ENCODE measurements at places on chromosomes 3 and 15.

DNA sequence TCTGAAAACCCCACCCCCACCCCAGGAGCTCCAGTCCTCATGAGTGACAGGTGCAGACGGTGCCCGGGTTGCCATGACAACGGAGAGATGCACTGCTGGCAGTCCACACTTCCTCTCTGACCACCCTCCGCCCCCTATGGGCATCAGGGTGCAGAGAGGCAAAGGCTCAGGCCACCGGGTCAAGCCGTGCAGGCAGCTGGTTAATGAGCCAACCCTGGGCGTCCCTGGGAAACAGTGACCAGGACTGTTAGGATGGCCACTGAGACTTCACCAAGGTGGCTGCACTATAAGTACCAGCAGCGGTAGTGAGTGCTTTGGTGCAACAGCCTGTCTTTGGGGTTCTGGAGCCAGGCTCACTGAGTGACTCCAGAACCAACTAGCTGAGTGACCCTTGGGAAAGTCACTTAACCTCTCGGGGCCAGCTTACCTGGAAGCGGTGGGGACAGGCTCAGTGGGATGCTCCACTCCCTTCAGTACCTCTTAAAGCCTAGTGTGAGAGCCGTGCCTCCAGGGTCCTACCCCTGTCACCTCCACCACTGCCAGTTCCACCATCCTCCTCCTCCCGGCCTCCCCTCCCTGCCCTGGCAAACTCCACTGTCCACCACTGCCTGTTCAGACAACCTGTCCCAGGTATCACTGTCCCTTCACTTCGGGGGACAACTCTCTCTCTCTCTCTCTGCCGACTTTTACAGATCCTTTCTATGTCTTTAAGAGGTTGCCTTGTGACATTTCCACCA, 121.0 kb upstream of the PRR20G start:
- H3K4me3 ChIP-seq, result no peak overlapping the region
- H3K36me3 ChIP-seq, result no peaks in the 10 kb centered on the region
- H3K27me3 ChIP-seq, result peaks cover 64% of the 10 kb centered on the region
- H3K27ac ChIP-seq, result no peak overlapping the region

GRCh38 chr3:155465664-155466063, 172.2 kb upstream of the STRIT1 start:
- H3K4me1 ChIP-seq, result no peaks in the 10 kb centered on the region
- H3K4me3 ChIP-seq, result no peak overlapping the region
- no peak for DNase-seq
- H3K27ac ChIP-seq, result no peak overlapping the region

- no peak overlapping the region for H3K4me3 ChIP-seq
- peak overlapping the region; percentile 34 for H3K27ac ChIP-seq
- no peaks in the 10 kb centered on the region for H3K36me3 ChIP-seq
- H3K4me1 ChIP-seq, result no peaks in the 10 kb centered on the region
- H3K27me3 ChIP-seq, result no peaks in the 10 kb centered on the region
- DNase-seq, result no peak
Measured at GRCh38 chr3:133448478-133449122, 48.7 kb downstream of the BFSP2 start.

DNA sequence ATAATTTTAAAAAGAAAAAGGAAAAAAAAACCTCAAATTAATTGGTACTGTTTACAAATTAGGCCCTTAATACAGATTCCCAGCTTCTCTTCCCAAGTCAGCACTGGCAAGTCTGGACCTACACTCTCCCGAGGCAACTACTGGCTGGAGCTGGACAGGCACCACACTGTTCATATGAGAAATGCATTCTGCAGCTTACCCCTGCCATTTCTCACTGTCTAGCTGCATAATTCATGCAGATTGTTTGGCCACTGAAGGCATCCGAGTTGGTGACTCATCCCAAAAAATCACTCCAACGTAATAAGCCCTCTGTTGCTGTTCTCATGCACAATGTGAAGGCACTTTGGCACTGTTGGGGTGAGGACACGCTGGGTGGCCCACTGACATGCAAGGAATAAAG, 45.3 kb downstream of the ROPN1B start:
- no peaks in the 10 kb centered on the region for H3K27me3 ChIP-seq
- H3K4me1 ChIP-seq, result no peaks in the 10 kb centered on the region
- no peak overlapping the region for H3K27ac ChIP-seq
- no peak overlapping the region for H3K4me3 ChIP-seq
- DNase-seq, result no peak
- peaks cover 23% of the 10 kb centered on the region for H3K36me3 ChIP-seq

GRCh38 chr3:37862219-37862902, 681 bp downstream of the CTDSPL start:
- peak overlapping the region; percentile 17 for H3K4me3 ChIP-seq
- H3K36me3 ChIP-seq, result no peaks in the 10 kb centered on the region
- DNase-seq, result no peak
- H3K27ac ChIP-seq, result no peak overlapping the region
- H3K4me1 ChIP-seq, result peaks cover 7% of the 10 kb centered on the region
- peaks cover 40% of the 10 kb centered on the region for H3K27me3 ChIP-seq
